AG04450 (cell line): ENCODE measurements at places on chromosomes 2 and 18.

DNA sequence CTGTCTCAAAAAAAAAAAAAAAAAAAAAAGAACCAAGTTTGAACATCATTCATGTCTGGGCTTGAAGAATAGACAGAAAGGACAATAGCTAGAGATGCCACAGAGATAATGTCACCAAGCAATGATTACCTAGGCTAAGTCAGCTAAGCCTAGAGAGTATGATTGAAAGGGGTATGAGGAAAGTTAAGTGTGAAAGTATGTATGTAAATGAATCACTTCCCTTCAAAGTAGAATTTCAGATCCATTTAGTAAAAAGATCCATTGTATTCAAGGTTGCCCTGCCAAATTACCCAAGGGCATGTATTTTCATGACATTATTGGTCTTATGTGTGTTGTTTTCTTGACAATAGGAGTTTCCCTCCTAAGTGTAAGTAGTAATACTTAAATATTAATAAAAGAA is 34.1 kb upstream of the SLC39A10 start:
- DNase-seq, result no peak

- DNase-seq, result no peak
Observed at GRCh38 chr2:241858206-241859016, at the start of gene PDCD1. Gene PDCD1 (minus strand): TSS chr2:241858894. CDS start chr2:241858838, 56 bp downstream.

GRCh38 chr2:64213532-64214275 is 69.5 kb upstream of the PELI1 start:
- DNase-seq, result no peak

DNA sequence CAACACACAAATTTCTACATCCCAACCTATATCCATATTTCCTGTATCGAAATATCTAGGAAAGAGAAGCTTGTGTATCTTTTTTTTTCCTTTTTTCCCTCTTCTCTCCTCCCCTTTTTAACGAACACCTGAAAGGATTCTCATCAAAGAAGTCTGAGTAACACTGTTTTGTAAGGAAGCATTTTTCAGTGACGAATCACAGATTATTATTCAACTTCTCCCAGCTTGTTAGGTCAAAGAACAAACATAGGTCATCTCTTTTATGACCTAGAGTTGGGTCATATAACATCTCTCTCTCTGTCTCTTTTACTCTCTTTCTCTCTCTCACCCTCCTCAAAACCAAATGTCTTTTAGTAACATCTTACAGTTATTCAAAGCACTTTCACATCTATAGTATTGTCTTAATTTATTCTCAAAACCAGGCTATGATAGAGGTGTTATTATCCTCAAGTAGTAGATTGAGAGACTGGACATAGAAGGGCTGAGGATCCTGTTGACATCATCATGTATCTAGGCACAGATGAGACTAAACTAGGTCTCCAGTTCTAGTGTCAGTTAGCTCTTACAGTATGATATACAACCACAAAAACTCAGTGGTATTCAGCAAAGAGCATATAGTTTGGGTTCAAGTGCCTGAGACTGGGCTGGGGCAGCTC is 80.1 kb upstream of the SPOPL start:
- no peak for DNase-seq

- no peak for DNase-seq
Observed at GRCh38 chr2:62498739-62499138, 7.3 kb downstream of the TMEM17 start.

- no peak for DNase-seq
Observed at GRCh38 chr2:150023044-150023443, 435.5 kb upstream of the MMADHC start.

DNA sequence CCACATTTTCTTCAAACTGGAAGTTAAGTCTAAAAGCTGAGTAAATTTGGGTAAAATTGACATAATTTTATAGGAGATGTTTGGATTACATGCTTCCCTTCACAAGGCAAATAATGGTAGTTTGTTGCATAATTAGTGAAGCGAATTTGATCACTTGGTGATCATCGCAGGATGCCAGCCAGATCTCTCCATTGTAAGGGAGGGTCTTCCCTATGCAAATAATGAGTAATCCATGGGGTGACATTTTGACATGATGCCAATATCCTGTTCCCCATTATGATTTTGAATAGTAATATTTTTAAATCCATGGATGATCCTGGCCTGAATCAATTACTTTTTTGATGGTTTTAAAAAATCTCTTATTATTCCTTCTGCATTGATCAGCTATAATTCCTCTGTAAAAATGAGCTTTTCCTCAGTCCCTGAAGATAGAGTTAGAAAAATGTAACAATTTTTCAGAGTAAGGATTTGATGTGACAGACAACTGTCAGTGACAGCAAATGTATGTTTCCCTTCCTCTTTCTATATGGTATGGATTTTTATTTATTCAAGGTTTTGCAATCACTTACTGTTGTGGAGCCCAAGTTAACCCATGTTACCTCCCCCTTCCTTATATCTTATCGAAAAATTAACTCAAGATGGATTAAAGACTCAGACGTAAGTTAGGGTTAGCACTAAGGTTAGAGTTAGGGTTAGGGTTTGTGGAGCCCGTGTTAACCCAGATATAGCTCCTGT is 21.4 kb downstream of the CCL20 start:
- no peak for DNase-seq

DNA sequence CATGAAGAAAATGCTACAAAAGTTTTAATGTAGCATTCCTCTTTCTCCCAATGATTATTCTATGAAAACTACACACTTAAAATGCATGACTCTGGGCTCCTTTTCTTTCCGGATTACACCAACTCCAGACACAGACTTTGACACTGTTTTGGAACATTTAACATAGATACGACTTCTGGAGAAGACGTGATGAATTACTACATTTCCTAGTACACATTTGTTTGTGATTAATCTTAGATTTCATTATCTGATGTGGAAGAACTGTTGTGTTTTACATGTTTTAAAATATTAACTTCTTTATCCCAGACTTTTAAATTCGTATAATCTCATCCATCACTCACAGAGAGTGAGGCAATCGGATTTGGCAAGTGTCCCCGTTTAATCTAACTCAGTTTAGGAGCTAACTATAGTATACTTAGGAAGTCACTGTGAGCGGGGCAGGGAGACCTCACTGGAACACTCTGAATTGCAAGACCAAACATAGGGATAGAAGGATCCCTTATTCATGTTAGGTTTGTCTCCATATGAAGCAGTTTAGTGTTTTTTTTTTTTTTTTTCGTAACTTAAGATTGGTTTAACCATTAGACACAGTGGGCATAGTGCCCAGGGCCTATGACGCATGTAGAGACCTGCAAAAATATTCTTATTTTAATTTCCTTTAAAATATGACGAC is 66.7 kb downstream of the PDE1A start:
- peak; percentile 34 for DNase-seq

DNA sequence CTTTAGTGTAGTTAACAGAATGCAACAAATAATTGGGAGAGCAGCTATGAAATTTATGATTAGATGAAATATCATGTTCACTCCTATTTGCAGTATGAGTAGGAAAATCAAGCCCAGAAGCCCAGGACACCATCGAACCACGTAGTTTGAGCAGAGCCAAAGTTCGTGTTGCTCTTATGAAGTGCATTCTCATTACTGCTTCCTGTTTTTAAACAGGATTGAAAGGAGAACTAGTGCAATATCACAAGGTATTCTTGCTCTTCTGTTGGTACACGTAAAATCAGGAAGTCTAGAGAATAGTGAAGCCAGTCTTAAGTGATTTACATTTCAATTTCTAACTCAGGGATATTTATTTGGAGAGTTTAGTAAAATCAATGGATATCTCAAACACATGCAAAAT is 21.1 kb downstream of the ARHGAP15 start:
- DNase-seq, result no peak

DNA sequence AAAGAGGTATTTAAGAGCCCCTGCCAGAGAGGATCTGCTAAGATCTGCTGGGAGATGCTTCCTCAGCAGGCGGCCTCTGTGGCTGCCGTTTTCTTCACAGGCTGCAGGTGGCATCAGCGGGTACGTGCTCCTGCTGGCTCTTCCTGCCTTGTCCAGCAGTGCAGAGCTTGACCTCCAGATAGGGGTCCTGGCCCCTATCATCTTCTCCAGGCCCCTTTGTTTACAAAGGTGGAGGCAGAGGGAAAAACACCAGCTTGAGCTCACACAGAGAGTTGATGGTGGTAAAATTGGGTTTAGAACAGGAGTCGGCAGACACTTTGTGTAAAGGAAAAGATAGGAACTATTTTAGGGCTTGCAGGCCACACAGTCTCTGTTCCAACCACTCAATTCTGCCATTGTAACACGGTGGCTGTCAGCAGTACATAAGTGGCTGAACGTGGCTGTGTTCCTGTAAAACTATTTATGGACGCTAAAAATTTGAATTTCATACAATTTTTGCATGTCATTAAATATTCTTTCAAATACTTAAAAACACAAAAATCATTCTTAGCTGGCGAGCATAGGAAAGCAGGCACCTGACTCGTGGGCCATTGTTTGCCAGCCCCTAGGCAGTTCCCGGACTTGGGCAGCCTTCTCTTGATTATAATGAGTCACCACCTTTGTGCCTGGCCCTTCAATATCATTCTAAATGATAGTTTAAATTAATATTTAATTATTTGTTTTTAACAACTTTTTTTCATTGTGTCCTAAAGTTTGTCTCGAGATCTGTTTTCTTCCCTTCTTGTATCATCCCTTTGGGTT is 98.2 kb upstream of the B3GNT7 start:
- peak; percentile 37 for DNase-seq

DNA sequence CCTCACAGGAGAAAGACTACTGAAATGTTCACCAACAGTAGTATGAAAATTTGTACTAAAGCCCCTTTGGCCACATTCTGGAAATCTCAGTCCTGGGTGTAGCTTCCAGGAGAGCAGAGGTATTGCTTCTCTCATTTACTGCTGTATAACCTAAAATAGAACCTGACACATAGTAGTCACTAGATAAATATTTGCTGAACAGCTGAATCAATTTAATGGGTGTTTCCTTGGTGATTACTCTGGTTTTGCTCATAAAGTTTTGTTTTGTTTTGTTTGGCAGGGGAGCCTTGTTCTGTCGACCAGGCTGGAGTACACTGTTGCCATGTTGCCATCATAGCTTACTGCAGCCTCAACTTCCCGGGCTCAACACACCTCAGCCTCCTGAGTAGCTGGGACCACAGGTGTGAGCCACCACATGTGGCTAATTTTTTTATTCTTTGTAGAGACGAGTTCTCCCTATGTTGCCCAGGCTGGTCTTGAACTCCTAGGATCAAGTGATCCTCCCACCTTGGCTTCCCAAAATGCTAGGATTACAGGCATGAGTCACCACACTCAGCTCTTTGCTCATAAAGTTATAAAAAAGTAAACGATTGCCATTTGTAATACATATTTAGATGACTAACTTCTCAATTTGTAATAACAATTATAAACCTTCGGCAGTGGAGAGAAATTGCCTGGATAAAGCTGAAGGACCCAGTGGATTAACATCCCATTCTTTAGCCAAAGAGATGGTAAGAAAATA is 11.5 kb upstream of the PARD3B start:
- DNase-seq, result no peak

GRCh38 chr2:201558232-201558631 is 85.1 kb downstream of the TMEM237 start:
- no peak for DNase-seq

- DNase-seq, result no peak
Observed at GRCh38 chr2:223944166-223944702, 901 bp downstream of the WDFY1 start.

DNA sequence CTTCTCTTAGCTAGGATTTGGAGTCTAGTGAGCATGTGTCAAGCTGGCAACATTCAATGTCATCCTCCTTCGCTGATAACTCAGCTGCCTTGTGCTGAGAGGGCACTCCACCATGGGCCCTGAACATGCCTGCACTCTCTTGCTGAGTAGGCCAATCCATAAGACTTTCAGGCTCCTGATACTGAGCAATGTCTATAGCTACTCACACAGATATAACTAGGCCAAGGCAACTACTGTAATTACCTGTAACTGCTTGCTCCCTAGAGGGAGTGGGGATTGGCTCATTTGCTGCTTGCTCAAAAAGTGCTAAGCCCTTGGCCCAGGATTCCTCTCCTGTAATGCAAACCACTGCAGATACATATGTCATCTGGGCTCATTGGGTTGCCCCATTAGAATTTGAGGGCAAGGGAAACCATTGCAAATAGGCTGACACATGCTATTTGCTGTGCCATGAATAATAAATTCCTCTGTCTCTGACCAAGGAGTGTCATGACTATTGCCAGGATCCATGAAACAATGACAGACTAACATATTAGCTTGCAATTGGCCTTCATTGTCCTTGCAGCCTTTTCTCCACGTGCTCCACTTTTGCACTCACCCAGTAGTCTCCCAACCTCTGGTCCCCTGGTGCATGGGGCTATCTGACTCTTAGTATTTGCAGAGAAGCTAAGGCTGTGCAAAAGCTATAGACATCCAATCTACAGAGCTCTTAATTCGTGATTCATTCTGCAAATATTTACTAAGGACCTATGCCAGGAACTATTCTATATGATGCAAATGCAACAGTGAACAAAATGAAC is 36.9 kb upstream of the BMPR2 start:
- DNase-seq, result peak; percentile 11

GRCh38 chr2:232941912-232942594 is 71.0 kb downstream of the NGEF start:
- DNase-seq, result no peak

- no peak for DNase-seq
Observed at GRCh38 chr18:31500051-31500688, 2.2 kb downstream of the DSG2 start.

- no peak for DNase-seq
Observed at GRCh38 chr2:172991031-172991430, 84.6 kb upstream of the MAP3K20 start.

GRCh38 chr2:159903443-159904126 is 105.6 kb upstream of the CD302 start:
- DNase-seq, result no peak

- no peak for DNase-seq
Observed at GRCh38 chr18:23094411-23095190, 40.7 kb upstream of the CABLES1 start.

- no peak for DNase-seq
Observed at GRCh38 chr2:162330881-162331280, 12.4 kb upstream of the IFIH1 start.

- DNase-seq, result no peak
Observed at GRCh38 chr2:159867567-159868361, 69.8 kb upstream of the CD302 start.

GRCh38 chr2:239535413-239536144 is 134.8 kb upstream of the HDAC4 start:
- DNase-seq, result no peak

DNA sequence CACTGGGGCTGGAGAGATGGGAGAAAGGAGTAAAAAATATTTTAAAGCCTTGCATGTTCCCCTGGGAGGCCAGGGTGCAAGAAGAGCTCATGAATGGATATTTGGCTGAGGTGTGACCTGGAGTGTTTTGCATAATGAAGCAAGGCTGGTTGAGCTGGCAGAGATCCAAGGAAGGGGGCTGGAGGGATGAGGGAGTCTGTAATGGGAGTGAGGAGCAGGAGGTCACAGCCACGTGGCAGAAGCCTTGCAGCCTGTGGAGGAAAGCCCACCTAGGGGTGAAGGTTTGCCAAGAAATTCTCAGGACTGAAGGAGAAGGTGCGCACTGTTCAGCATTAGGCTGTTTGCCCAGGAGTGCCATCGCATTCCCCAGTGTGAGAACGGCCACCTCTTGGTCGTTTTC is 40.3 kb upstream of the ATP8B1 start:
- DNase-seq, result no peak
